Tongue (tissue), 3 donors: ENCODE measurements at places on chromosomes 2 and 18. TPM values are rescaled to one million over a fixed set of nuclear protein-coding genes. Genes with fewer than 3 reads are reported as not detected.

Gene SCYGR4
- total RNA-seq, result not detected

DNA sequence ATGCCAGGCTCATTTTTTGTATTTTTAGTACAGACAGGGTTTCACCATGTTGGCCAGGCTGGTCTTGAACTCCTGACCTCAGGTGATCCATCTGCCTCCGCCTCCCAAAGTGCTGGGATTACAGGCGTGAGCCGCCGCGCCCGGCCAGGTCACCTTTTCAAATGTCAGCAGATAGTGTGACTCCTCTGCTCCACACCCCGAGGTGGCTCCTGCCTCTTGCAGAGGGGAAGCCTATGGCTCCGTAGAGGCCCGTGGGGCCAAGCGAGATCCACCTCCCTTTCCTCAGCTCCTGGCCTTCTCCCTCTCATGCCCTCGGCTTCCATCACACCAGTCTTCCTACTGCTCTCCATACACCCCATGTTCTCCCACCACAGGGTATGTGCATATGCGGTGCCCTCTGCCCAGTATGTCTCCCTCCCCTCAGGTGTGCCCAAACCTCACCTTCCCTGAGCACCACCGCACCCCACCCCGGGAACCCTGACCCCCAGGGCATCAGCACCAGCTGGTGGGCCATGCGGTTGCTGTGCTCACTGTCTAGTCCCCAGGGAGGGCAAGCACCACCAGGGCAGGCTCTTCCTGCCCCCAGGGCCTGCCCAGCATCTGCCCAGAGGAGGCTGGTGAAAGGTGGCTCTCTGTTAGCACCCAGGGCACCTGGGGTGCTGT lies 10.7 kb downstream of the GPR17 start:
- no peak for DNase-seq

DNA sequence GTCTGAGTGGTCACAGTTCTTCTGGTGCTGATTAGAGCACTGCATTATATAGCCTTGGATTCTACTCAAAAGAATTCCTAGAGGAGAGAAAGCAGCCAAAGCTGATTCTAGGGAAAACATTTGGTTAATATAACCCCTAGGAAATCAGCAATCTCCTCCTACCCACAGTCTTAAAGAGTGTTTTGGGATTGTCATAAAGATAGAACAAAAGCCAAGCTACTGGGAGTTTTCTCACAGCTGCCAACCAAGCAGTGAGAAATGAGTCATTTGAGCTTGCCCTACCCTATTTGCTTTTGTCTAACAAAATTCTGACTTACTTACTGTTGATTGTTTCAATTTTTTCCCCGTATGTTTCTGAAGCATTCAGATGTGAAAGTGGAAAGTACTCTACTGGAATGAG lies 469.3 kb downstream of the PLCL1 start:
- DNase-seq, result peak; percentile 51

- DNase-seq, result no peak
These were observed 10.4 kb downstream of the GAREM1 start for GRCh38 chr18:32460171-32460731.

Gene NT5DC4
- total RNA-seq, result 0.21 TPM

Gene SLC14A1
- 4.0 TPM for total RNA-seq

Gene IMPACT
- 40.8 TPM for total RNA-seq

GRCh38 chr18:68466672-68467071 lies 248.2 kb downstream of the TMX3 start:
- no peak for DNase-seq

DNA sequence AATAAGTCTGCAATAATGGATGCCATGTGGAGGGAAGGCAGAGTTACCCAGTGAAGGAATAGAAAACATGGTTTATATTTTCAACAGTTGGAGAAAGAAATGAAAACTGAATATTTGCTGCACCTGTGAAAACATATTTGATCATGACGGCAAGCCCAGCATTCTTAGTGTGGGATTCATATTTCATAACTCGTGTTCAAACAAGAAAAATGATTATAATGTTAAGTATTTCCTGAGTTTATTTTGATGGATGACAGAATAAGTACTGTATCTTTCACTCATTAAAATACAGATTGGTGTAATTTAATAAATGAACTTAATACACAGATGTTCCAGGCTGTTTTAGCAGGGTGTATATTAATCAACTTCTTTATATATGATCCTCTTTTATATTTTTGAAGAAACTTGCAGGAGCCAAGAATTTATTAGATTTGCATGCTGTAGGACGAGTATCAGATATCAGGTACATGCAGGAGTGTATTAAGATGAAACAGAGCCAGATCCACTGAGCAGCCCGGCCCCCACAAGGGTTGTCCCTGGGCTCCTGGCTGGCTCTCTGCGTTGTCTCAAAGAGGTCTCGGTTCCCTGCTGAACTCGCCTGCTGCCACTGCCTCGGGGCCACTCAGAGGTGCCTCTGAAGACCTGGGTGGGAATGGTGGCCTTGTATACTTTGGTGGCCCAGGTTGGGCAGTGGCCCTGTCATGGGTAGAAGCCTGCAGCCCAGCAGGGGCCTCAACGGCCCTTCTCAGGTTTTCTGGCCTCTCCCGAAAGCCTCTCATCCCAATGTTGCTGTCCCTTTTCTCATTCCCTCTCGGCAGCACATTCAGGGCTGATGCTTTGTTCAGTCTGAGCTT lies 95.0 kb upstream of the LDAH start:
- peak; percentile 45 for DNase-seq
